ENCODE measurements at places on chromosomes 12 and 14.

- no peak for DNase-seq
These were observed 40.9 kb downstream of the NT5DC3 start for GRCh38 chr12:103799857-103800771.

GRCh38 chr12:52295663-52296062, 4.3 kb upstream of the KRT81 start:
- DNase-seq: no peak

DNA sequence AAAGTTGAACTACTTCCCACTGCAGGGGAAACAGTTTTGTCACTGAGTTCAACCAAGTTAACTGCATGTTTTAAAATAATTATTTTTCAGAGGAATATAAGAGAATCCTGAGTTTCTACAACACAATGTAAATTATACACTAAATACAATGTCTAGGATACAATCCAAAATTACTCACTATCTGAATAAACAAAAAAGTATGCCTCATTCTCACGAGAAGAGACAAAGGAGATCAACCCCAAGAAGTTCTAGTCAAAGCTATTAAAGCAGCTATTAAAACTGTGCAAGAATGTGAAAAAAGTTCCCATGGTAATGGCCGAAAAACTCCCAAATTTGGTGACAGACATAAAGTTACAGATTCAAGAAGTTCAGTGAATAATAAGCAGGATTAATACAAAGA, 8.8 kb upstream of the KCNK13 start:
- DNase-seq: no peak

GRCh38 chr14:104577426-104577825, 2.1 kb upstream of the C14orf180 start:
- DNase-seq: no peak

DNA sequence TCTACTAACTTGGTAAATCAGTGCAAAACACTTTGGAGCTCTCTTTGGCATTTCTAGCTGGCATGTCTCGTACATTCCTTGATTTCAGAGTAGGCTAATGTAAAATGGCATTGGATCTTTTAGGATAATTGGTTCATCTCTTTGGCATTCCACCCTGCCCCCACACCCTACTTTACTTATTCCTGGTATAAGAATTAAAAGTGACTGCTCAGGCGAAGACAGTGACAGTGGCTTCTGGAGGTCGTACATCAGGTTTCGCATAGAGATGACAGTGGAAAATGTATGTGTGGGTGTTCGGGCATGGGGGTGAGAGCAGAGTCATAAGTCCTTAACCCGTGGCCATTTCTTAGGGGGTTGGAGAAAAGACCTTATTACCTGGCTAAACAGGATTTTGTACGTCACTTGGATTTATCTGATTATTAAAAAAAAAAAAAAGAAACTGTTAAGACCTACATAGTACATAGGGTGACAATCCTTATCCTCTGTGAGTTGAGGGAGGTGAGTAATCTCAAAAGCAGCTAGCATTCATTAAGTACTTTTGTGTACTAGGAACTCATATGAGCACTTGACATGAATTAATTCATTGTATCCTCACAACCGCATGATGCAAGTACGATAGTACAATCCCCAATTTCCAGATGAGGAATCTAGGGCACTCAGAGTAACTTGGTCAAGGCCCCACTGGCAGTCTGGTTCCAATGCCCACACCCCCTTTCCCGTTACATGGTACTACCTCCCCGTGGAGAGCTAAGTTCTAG, 22.4 kb upstream of the KCNK13 start:
- DNase-seq: no peak
